ENCODE measurements at places on chromosomes 4 and X. TPM values are rescaled to one million over a fixed set of nuclear protein-coding genes. Genes with fewer than 3 reads are reported as not detected.

The CT45A3 gene
- not detected for total RNA-seq

- no peak for DNase-seq
Measured at GRCh38 chr4:52096048-52096447, 44.9 kb downstream of the SPATA18 start.

The SPANXD gene
- not detected for total RNA-seq

The GAGE2A gene
- not detected for total RNA-seq

DNA sequence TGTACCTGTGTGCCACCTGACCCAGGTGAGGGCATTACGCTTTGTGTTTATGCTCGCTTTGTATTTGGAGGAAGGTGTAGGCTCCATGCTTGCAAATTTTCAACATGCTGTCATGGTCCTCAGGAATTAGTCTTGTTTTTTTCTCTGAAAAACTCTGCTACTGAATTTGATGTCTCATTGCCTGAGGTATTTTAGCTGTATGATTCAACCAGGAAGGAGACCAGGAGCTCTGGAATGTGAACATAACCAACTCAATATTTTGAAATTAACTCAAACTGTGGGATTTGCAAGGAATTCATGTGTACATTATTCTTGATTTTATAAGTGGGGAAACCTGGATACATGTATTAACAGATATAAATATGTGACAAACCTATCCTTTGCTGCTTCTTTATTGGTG lies 134.1 kb downstream of the SLC4A4 start:
- no peak for DNase-seq

DNA sequence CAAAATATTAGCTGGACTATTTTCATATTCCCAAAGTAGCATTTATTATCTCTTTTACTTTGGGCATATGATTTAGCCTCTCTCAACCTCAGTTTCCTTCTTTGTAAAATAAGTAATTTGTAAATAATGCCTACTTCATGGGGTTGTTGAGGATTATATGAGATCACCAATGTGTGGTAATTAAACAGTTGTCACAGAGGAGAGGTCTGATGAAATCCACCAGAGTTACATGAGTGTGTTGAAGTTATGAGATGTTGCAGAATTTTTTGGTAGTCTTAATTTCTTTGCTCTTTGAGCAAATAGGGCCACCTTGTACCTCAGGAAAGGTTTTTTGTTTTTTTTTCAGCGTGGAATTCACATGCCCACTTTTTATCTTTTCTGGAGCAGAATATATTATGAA lies 1.4 kb downstream of the COX7B start:
- DNase-seq, result no peak

GRCh38 chrX:40543661-40544328 lies 37.0 kb upstream of the ATP6AP2 start:
- DNase-seq, result peak; percentile 13

GRCh38 chrX:123190096-123190495 lies 6.0 kb downstream of the GRIA3 start:
- no peak for DNase-seq

The RAB33A gene
- 22.8 TPM for total RNA-seq

GRCh38 chr4:102825261-102826091 lies 1.9 kb downstream of the UBE2D3 start:
- peak; percentile 42 for DNase-seq

DNA sequence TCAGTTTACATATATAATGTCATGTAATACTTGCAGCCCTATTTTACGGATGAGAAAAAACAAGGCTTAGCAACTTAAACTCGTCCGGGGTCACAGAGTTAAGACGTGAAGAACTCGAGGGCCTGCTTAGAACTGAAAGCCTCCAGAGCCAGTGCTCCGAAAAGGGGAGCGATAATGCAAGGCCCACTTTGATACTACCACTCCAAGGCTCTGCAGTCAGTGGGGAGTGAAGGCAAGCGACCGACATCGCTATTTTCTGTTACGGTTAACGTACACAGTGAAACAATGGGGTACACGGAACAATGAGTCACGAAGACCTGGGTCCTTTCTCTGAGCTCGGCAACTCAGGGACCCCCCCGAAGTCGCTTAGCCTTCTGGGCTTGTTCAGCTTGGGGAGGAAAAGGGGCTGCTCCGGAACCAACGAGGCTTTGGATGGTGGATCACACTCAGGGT lies 965 bp downstream of the PPA2 start:
- no peak for DNase-seq

DNA sequence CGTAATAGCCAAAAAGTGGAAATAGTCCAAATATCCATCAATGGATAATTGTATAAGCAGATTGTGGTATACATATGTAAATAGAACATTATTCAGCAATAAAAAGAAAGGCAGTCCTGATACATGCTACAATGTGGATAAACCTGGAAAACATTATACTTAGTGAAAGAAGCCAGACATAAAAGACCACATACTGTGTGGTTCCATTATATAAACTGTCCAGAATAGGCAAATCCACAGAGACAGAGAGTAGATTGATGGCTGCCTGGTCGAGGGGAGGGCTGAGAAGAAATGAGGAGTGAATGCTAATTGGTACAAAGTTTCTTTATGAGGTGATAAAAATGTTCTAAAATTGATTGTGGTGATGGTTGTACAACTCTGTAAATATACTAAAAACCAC lies 397.4 kb upstream of the RPS6KA3 start:
- DNase-seq, result no peak

The CACNA1F gene
- 1.7 TPM for total RNA-seq

- no peak for DNase-seq
Measured at GRCh38 chr4:84167093-84167492, 332.0 kb downstream of the NKX6-1 start.

DNA sequence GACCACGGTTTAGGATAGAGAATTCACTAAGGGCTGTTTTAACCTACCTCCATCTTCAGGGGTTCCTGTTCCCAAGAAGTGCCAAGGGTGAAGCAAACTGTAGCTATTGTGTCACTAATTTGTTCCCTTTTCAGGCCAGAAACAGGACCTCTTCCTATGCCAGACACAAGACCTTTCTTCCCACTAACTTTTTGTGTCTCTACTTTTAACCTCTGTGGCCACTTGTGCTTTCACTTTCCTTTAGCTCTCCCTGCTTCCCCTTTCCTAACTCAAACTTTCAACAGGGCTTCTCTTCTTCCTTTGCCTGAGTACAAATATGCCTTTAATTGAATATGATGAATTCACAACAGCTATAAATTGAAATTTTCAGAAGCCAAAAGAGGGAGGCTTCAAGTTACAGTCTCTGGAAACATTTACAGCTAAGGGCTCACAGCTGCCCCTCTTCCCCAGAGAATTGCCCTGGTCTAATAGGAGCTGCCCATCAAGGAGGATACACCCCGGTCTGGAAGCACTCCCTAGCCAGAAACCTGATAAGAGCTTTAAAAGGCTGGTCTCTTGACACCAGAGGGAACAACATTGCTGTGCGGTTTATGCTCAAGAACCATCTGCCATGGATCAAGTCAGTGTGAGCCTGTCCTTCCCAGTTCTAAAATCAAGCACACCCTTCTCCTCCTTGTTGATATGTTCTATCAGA lies 61.7 kb upstream of the PLS3 start:
- DNase-seq, result no peak

The GPR50 gene
- total RNA-seq, result not detected

GRCh38 chrX:70253377-70254062 lies 6.5 kb downstream of the P2RY4 start:
- DNase-seq, result no peak

DNA sequence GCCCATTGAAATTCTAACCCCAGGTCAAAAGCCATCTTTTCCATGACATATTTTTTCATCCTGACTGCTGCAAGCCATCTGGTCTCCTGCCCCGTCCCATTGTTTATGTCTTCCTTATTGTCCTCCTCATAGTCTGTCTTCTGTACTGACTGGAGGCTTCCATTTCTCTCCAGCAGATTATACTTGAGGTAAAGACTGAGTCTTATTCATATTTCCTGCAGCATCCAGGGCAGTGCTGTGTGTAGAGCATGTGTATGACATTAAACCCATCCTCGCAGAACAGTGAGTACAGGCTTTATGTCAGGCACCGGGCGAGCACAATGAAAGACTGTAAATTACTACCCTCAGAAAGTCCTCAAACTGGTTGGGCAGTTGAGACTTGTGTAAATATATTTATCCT lies 275.1 kb downstream of the C4orf33 start:
- no peak for DNase-seq

The CSAG3 gene
- not detected for total RNA-seq

- DNase-seq, result no peak
Measured at GRCh38 chrX:151896734-151897474, 15.8 kb upstream of the MAGEA4 start.

The LRIT3 gene
- 0.33 TPM for total RNA-seq

GRCh38 chr4:74093981-74094623 lies 4.9 kb downstream of the CXCL2 start:
- no peak for DNase-seq

- no peak for DNase-seq
Measured at GRCh38 chrX:47189906-47190305, 3.7 kb upstream of the UBA1 start.

DNA sequence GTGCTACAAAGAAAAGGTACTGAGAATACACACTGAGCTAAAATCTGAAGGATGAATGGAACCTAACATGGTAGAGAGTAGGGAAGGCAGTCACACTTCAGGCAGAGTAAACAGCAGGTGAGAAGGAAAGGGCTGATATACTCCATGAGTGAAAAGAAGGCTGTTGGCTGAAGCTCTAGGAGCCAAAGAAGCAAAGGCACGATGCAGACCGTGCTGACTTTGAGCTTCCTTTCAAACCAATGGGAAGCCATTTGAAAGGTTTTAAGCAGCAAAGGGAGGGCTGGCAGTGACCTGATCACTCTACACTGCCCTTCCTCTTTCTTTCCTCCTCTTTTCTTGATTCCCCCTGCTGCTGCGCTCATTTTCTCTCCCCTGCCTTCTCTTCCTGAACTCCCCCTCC lies 66.4 kb downstream of the TMEM154 start:
- no peak for DNase-seq

All from activated naive CD4-positive, alpha-beta T cell treated with anti-CD3 and anti-CD28 coated beads, Interleukin-2, amount 50 U/mL, for 72 hours (primary cell).